ENCODE measurements at places on chromosomes 6 and 20.

DNA sequence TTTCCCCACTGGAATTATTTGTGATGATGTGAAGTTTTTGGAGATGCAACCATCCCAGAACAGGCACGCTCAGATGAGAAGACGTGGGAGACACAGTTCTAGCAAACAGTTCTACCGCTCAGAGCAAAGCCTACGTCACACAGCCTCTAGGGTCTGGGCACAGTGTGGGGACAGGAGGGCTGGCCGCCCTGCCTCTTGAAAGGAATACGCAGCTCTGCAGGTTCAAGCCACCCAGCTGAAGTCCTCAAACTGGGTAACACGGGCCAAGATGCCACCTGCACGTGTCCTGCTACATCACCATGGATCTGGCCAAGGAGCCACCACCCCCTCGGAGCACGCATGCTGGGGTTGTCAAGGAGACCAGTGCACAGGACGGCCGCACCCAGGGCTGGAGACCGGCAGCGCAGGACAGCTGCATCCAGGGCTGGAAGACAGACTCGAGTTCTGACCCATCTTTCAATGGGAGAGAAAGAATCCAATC is 75.0 kb downstream of the NOL4L start:
- DNase-seq = no peak

DNA sequence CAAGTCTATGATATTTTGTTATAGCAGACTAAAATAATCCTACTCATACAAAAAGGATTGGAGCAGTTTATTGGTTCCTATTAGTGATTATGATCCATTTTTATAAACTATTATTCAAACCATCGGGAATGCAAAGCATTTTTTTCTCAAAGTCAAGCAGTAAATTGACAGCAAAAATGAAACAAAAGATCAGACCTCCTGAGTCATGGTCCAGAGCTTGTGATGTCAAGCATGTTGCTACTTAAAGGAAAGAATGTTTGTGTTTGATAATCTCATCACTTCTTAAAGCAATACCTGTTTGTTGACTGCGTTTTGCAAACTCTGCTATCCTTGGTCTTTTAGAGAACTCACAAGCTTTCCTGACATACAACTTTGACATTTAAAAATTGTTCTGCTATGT is 204.4 kb downstream of the SAMD5 start:
- peak; percentile 42 for DNase-seq

DNA sequence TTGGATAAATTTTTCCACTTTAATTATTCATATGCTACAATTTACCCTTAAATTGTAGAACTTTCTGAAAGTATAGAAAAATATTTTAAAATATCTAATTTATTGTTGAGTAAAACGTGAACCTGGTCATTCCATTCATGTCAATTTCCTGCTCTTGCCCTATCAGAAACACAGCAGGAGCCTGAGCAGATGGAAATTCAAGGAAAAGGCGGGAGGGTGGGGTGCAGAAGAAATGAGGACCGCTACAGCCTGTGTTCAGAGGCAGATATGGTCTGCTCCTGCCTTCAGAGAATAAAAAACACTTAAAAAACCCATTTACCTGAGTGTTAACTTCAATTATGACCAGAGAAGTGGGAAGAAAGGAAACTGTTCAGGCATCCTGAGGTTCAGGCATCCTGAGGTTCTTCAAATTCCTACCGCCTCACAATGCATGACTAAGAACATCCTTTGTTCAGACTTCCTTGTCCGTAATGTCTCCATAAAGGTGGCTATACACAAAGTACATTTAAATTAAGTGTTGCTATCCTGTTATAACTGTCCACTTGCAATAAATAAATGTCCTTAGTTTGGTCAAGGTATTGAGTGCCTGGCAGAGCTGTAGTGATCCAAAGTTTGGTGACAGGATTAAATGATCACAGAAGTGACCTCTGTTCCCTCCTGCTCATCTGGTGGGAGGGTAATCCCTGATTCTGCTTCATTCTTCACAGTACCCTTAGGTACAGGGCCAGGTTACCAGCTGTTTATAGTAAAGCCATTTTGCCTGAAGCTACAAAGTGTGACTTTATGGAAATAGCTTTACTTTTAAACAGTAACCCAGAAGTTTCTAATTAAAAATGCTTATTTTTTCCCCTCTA is 109.1 kb downstream of the MAN1A1 start:
- DNase-seq = peak; percentile 80

DNA sequence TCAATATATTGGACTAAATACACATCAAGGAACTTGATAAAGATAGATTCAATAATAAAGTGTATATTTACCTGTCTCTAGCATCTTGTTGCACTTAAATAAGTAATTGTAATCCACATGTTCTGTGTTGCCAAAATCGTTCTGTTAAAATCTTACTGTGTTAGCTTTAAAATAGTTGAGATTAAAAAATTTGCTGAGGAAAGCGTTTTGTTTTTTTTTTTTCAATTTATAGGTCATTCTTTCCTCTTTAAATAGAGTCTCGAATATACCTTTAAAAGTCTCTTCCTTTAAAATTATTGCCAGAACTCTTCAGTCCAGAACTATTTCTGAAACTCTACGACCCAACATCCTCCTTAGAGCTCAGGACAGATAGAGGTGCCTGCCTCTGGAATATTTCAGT is 195.6 kb upstream of the OPRM1 start:
- no peak for DNase-seq

- DNase-seq = no peak
Measured at GRCh38 chr6:51529240-51529639, 558.2 kb downstream of the PKHD1 start.

- DNase-seq = peak; percentile 69
Measured at GRCh38 chr6:46642928-46643751, 9.5 kb downstream of the CYP39A1 start.

- peak; percentile 74 for DNase-seq
Measured at GRCh38 chr6:31769684-31770371, 7.3 kb downstream of the VWA7 start.

DNA sequence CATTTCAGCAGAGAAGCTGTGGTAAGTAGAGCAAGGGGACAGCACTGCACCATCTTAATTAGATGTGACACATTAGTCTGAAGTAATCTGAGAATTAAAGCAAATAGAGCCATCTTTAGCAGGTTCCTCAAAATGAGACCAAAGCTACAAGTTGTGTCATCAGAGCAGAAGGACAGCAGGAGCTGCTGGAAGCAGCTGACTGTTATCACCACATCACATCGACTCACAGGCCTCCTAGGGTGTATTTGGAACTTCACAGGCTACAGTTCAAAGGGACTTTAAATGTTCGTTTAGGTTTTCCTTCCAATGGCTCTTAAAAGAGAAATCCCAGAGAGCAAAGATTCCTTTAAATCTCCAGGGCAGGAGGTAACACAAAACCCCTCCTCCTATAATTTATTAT is 69.5 kb downstream of the LCA5 start:
- DNase-seq = peak; percentile 51

DNA sequence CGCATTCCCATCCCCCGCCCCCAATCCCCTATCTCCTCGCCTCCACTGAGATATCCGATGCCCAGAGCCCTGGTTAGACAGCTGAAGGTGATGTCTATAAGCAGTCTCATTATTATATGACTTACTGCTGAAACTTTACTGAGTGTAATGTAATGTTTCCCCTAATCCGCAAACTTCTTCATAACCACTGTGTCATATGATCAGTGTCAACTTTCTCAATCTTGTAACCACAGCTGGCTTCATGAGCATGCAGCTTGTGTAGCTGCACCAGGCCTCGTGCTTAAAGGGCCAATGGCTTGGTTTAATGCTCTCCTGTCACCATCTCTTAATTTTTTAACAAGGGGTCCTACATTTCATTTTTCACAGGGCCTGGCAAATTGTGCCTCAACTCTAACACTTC is 8.1 kb downstream of the ASIP start:
- DNase-seq = no peak

DNA sequence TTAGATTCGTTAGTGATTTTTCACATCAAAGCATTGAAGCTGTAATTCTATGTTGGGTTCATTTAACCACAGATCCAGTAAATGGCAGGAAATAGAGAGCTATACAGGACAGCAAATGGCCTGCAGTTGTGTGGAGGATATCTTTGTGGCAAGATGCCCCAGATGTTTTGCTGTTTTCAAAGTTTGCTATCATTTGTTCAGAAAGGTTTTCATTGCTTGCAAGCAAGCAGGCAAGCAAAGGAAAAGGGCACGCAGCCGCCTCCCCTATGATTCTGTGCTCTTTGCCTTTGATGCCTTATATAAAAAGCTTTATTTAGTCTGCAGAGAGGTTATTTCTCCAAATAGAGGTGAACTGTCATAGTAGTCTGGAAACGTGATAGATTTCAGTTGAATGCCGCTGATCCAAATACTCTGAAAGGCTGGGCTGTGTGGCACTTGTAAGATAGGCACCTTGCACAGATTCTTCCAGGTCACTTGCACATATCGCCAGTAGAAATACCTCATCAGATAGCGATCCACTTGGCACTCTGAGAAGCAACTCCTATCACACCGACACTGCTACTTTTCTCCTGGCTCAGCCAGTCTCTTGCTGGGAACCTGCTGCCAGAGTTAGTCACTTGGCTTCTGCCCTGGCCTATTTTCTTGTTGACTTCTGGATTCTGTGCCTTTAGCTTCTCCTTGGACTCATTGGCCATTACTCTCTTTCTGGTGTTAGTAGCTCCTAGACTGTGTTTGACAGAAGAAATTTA is 66.4 kb downstream of the UTRN start:
- no peak for DNase-seq

GRCh38 chr20:56391596-56392131 is 351 bp downstream of the AURKA start:
- DNase-seq = peak; percentile 10

GRCh38 chr6:154937306-154938220 is 57.6 kb upstream of the TIAM2 start:
- DNase-seq = peak; percentile 49

DNA sequence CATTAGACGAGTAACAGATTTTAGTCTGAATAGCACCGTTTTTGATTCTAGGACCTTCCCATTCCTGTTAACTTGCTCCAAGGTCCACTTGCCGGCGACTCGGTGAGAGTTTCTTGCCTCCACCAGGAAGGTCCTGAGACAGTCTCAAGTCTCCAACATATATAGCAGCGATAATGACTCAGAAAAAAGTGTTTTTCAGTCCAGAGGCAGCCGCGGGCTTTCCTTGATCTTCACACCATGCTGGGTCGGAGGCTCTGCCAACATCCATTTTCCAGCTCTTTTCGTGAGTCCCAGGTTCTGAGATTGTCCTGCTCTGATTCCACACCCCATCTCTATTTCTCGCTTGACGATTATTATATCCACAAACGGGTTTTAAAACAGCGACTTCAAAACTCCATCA is 170.5 kb downstream of the GPX5 start:
- DNase-seq = no peak

- no peak for DNase-seq
Measured at GRCh38 chr20:17827759-17828559, 128.2 kb downstream of the BANF2 start.

- no peak for DNase-seq
Measured at GRCh38 chr6:39929039-39929732, 5.1 kb downstream of the MOCS1 start.

- DNase-seq = no peak
Measured at GRCh38 chr6:86251106-86251505, 608.4 kb upstream of the SYNCRIP start.

GRCh38 chr6:83578057-83578456 is 65.7 kb downstream of the PRSS35 start:
- no peak for DNase-seq

DNA sequence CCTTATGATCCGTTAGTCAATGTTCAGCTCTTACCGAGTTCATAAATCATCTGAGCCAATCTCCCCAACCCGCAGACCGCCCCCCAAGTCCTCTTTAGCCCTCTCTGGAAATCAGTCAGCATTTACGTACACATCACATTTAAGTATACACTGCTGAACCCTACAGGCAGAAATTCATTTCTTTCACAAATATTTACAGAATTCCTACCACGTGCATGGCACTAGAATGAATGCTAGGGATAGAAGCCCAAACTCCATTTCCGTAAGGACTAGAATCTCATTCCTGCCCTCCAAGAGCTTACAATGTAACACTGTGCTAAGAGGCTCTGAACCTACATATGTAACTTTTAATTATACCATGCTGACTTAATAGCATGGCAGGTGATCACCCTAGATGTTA is 1.8 kb downstream of the OSER1 start:
- no peak for DNase-seq

DNA sequence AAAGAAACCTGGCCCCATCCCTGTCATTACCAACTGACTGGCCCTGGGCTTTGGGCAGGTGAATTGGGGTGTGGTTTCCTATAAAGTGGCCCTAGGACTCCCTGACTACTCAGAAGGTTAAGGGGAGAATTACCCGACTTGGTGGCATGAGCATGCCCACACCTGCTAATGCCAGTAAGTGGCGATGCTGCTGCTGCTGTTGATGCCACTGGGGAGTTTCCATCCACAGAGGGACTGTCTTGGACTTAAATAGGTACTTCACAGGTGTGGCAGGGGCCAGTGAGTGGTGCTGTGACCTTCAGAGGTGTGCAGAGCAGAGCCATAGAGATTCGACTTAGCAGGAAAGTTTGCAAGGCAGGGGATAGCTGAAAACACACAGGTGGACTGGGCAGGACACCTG is 32.6 kb upstream of the MDFI start:
- DNase-seq = no peak

- no peak for DNase-seq
Measured at GRCh38 chr20:57756213-57756612, 46.4 kb upstream of the PMEPA1 start.

DNA sequence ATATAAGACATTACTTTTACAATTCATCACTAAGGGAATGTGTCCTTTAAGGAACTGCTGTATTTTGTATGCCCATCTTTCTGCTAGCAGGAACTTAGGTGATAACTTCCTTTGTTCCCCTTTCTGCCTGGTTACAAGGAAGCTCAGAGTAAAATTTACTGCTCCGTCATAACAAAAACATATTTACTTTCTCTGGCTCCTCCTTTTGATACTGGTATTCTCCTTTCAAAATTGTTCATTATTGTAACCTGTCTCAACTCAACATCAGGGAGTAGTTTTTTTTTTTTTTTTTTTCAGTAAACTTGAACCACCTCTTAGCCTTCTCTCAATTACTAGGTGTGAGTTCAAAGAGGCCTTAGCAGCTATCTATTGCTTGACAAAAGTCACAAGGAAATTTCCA is 37.1 kb downstream of the RIPOR2 start:
- no peak for DNase-seq

GRCh38 chr6:160507420-160507819 is 156.7 kb downstream of the LPA start:
- DNase-seq = no peak

- no peak for DNase-seq
Measured at GRCh38 chr20:34437330-34437986, 74.4 kb downstream of the ITCH start.

DNA sequence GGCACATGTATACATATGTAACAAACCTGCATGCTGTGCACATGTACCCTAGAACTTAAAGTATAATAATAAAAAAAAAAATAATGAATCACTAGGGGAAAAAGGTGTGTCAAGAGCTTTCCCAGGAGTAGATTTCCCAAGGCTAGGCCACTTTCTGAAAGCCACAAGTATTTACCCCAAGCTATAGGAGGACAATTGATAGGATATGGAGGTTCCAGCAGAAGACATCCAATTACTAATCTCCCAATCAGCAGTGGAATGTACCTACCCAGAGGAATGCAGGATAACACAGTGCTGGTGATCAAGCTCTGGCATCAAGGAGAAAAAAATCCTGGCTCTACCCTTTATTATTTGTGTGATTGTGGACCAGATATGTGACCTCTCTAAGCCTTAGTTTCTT is 562.7 kb downstream of the RFPL4B start:
- peak; percentile 47 for DNase-seq
